Activated CD4-positive, alpha-beta T cell treated with anti-CD3 and anti-CD28 coated beads, Interleukin-2, Interleukin-4, amounts not matched to agents 100 ng/mL and 50 ng/mL, durations not matched to agents 16 hours and 8 hours (primary cell): ENCODE measurements at places on chromosomes 16 and 17.

DNA sequence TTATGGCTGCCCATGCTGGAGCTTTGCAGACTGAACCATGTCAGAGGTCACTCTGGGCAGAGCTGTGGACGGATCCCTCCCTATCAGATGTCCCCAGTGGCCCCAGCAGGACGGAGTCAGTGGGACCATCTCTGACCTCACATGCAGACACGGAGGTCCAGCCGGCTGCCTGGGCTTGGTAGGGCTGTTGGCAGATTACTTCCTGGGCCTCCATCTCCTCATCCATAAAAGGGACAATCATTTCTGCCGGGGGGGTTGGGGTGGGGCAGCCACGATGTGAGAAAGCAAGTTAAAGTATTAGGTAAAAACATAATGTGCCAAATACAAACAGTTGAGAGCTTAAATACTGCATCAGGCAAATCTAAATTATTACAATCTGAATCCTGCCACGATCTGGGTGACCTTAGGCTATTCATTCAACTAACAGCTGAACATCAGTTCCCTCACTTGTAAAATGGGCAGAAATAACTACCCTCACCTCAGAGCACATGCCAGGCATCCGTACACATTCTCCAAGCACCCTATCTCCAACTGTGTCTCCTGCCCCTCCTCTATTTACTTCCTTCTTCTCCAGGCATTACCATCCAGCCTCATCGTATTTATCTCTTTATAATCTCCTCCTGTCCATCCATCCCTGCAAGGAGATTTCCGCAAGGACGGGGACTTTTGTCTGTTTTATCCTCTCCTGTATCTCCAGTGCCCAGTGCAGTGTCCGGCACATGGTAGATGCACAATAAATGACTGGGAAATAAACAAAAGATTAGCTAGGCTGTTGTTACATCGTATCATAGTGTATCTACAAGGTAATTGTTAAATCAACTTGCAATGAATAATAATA lies 192.3 kb upstream of the FOXF1 start:
- DNase-seq: no peak

DNA sequence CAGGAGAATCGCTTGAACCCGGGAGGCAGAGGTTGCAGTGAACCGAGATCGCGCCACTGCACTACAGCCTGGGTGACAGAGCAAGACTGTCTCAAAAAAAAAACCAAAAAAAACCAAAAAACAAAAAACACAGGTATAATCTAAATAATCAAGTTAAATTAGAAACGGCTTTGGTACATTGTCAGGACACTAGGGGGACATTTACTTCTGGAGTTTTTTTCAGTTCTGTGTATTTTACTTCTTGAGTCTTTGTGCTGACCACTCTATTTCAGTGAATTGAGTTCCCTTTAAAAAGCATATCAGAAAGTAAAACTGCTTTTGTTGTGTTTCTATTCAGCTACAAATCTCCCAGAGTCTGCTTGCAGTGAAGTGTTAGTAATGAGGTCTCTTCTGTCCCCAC lies 36.3 kb downstream of the DHRS7B start:
- no peak for DNase-seq

- DNase-seq: peak; percentile 29
Measured at GRCh38 chr17:3944485-3945388, 19.5 kb downstream of the ATP2A3 start.

- no peak for DNase-seq
Measured at GRCh38 chr16:49496656-49497055, 123.1 kb downstream of the C16orf78 start.

DNA sequence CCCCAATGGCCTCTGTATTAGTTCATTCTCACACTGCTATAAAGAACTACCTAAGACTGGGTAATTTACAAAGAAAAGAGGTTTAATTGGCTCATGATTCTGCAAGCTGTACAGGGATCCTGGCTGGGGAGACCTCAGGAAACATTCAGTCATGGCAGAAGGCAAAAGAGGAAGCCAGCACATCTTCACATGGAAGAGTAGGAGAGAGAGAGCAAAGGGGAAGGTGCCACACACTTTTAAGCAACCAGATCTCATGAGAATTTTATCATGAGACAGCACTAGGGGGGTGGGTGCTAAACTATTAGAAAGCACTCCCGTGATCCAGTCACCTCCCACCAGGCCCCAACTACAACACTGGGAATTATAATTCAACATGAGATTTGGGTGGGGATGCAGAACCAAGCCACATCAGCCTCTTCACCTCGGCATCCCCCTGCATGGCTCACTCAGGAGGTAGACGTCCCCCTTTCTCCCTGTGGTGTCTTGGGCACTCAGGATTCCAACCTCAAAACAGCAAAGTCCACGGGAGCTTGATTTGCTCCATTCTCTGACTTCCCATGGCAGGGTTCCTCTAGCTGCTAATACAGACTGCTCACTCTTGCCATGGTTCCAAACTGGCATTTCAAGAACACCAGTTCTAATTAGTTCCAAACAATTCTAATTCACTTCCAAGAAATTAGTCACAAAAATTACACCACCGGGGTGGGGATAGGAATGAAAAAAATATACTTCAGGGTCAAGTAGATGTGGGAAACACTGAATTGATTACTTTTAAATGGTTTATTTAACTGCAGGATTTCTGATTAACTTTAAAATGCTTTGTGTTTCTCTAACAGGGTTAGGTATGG lies 203.8 kb upstream of the HSBP1 start:
- DNase-seq: no peak

DNA sequence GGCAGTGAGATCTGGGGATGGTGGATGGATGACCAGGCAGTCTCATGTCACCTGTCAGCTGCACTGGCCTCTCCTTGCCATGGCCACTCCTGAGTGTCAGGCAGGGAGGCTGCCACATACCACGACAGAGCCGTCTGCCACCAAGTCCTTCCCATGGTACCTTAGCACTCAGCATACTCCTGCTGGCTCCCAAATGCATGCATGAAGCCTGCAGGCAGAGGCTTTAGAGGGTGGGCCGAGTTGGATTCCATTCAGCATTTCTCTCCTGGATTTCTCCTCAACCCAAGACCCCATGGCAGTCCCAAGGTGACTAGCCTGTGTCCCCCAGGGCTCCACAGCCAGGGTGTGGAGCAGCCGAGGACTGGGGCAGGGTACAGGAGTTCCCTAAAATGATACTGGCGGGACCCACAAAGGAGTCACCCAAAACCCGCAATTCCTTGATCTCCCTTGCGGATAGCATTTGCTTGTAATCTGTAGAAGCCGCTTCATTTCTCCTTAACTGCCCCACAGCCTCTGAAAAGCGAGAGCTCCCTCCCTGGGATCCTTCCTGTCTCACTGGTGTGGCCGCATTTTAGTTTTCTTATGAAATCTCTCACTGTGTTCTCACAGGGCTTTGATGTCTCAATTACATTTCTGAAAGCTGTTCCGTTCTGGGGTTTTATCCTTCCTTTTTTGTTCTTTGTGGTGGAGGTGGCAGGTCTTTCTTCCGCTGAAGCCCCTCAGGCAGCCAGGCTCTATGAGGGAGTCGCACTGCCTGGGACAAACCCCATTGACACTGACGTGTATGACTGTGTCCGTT lies 141.4 kb downstream of the SOCS1 start:
- DNase-seq: peak; percentile 80

- no peak for DNase-seq
Measured at GRCh38 chr17:57228911-57229310, 27.4 kb upstream of the MSI2 start.
